ENCODE measurements at places on chromosomes 7 and 10.

- no peak for DNase-seq
Observed at GRCh38 chr7:47190462-47190861, 391.4 kb downstream of the TNS3 start.

DNA sequence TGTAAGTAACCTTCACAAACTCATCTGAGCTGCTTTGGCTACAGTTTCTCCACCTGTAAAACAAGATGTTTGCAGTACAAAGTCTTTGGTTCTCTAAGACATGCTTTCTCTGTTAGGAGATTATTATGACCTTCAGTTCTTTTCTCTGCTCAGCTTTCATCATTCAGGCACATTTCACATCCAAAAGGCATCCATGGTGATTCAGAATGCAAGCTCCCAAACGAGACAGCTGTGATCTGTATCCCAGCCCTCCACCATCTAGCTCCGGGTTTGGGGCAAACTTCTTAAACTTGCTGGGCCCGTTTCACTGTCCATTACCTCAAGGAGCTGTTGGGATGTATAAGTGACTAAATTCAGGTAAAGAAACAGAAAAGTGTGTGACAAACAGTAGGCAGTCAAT lies 95.8 kb upstream of the COL1A2 start:
- no peak for DNase-seq

DNA sequence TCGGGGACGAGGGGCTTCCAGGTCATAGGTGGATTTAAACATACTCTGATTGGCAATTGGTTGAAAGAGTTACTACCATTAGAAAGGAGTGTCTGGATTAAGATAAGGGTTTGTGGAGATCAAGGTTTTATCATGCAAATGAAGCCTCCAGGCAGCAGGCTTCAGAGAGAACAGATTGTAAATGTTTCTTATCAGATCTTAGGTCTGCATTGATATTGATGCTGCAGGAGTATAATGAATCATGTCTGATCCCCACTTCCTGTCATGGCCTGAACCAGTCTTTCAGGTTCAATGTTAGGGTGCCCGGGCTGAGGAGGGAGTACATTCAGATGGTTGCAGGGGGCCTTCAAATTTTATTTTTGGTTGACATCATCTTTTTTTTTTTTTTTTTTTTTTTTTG lies 51.4 kb downstream of the SH3PXD2A start:
- no peak for DNase-seq

GRCh38 chr7:127979728-127980126 lies 51.5 kb downstream of the LRRC4 start:
- DNase-seq = no peak

DNA sequence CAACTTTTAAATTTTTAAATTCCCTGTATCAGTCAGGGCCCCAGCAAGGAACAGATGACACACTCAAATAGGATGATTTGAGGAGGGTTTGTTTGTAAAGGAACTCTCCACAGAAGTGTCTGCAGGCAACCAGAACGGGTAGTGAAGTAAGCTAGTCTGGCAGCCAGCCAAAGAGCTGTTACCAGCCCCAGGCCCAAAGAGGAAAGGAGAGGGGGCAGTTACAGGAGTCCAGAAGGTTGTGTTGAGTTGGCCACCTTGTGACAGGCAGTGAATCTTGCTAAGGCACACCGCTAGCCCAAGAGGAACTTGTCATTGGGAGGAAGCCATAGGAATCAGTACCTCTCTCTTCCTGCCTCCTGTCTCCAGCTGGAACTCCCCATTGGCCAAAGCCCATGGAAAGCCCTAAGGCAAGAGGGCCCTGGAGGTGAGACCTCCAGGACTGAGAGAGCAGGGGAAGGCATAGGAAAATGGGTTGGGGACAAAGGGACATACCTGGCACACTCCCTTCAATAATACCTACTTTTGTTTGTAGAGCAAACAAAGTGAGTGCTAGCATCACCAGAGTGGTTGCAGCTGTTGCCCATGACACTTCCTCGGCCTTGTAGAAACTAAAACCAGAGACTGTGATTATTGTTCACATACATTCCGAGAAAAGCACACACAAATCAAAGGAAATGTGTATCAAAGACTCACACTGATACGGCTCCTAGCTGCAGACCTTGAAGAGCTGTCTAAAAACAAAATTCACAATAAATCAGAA lies 25.4 kb upstream of the GATAD1 start:
- DNase-seq = no peak
